ENCODE measurements at places on chromosomes 2 and 18.

DNA sequence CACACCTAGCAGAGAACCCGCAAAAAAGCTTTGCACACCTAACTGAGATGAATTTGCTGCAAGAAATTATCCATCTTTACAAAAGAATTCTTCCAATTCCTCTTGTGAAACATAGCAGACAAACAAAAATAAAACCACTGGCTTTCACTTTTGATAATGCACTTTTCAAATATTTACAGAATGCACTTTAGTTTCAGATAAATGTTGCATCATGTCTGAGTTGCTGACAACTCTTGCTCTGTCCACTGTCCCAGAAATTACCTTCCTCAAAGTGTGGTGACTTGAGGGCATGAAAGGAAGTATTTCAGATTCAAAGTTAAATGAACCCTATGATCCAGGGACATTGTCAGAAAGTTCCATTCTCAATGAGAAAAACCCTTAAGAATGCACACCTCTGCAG lies 256.2 kb upstream of the PARD3B start:
- no peak for DNase-seq

DNA sequence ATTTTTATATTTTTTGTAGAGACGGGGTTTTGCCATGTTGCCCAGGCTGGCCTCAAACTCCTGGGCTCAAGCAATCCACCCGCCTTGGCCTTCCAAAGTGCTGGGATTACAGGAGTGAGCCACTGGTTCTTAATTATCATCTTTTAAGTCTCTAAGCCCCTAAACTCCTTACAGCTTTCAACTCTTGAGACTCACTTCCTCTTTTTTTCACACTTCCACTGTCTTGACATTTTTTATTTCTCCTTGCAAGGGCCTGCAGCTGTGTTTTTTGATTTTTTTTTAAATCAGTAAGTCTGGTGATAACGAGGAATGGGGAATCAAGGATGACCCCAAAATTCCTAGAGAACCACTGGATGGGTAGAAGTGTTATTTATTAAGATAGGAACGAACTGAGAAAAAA lies 8.6 kb upstream of the ABCB11 start:
- peak; percentile 27 for DNase-seq

GRCh38 chr2:28901841-28902240 lies 7.4 kb downstream of the WDR43 start:
- DNase-seq: no peak

- no peak for DNase-seq
Observed at GRCh38 chr2:31212659-31213600, 4.4 kb downstream of the CAPN14 start.

DNA sequence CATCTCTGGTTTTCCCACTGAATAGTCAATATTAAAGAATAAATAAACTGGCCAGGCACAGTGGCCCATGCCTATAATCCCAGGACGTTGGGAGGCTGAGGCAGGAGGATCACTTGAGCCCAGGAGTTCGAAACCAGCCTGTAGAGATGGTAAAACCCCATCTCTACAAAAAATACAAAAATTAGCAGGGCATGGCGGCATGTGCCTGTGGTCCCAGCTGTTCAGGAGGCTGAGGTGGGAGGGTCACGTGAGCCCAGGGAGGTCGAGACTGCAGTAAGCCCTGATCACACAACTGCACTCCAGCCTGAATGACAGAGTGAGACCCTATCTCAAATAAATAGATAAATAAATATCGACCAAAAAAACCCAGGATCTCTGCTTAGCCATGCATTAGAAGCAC lies 50.2 kb upstream of the BIN1 start:
- DNase-seq: no peak

DNA sequence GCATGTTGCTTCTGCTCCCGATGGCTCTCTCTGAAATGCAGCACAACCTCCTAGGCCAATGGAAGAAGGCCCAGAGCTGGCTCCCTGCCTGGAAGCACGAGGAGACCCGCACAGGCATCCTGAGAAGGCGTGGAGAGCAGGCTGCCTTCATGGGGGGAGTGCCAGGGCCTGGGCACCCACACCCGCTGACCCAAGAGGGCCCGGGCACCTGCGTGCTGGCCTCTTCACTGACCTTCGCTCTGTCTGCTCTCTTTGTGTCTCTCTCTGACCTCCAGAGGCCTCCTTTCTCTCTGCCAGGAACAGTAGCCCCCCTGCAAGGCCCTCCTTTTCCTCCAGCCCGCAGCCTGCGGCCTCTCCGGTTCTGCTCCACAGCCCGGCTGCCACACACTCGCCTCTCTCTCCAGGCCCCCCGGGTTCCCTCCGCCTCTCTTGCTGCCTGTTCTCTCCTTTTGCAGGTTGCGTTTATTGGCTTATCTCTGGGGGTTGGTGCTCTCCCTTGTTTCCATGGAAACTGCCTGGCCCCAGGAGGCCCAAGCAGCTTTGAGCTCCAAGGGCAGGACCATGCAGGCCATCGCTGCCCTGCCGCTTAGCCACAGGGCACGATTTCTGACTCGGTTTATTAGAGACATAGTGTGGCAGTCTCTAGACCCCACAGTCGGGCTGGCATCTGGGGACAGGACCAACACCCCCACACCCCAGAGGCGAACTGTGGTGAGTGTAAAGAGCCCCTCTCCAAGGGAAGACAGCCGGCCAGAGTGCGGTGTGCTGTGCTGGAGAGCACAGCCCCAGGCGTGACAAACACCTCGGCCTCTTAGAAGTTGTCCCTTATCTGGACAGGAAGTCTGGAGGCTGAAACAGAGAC lies 1.7 kb downstream of the MZT2B start:
- DNase-seq: no peak

- peak; percentile 75 for DNase-seq
Observed at GRCh38 chr2:241315879-241316631, at the start of gene SEPTIN2. SEPTIN2 (plus strand) TSS chr2:241315925; CDS start chr2:241324233, 8,308 bp downstream.

GRCh38 chr18:21057112-21057511 lies 54.5 kb downstream of the ROCK1 start:
- DNase-seq: peak; percentile 16

DNA sequence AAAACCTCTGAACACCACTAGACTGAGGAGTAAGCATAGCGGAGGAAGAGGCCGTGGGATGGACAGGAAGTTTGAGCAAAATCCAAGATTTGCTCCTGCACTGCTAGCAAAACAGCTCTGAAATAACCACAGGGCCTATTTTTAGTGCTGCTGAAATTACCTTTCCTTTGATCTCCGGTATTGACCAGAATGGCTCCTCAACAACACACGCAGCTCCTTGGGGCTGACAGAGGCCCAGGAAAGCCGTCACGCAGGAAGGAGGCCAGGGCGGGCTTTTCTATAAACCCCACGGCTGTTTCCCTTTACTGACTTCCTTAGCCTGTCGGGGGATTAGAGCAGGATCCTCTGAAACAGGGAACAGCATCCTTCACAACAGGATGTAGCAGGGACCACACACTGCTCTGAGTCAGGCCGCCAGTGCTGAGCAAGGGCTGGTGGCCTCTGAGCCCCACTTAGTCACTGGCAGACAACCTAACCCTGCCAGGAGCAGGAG lies 80.8 kb upstream of the LCLAT1 start:
- no peak for DNase-seq

- peak; percentile 97 for DNase-seq
Observed at GRCh38 chr2:203790134-203790852, 77.3 kb upstream of the CTLA4 start.

DNA sequence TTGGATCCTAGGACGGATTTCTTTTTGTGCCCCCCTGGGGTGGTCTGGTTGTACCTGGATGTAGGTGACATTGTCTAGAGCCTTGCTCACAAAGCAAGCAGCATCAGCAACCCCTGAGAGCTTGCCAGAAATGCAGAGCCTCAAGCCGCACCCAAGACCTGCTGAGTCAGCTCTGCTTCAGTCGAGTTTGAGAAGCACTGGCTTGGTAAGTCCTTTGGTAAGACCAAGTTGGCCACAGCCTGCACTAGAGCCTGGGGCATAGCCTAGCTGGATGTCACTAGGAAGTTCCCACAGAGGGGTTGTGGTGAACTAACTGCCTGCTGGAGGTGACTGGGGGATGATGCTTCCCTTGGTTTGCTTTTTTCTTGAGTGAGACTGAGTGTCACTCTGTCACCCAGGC lies 6.2 kb downstream of the ABCG5 start:
- no peak for DNase-seq
